Caki2 (cell line): ENCODE measurements at places on chromosomes 7 and 10. TPM values are rescaled to one million over a fixed set of nuclear protein-coding genes. Genes with fewer than 3 reads are reported as not detected.

GRCh38 chr10:79374312-79375191, 27.3 kb downstream of the PPIF start:
- peak; percentile 59 for DNase-seq

The ADAM22 gene
- 0.37 and 0.61 TPM in 2 replicates for total RNA-seq

The ODAD2 gene
- 0.30 TPM in 1 of 2 replicates, not detected in the other for total RNA-seq

The MMD2 gene
- total RNA-seq: not detected in 2 replicates

DNA sequence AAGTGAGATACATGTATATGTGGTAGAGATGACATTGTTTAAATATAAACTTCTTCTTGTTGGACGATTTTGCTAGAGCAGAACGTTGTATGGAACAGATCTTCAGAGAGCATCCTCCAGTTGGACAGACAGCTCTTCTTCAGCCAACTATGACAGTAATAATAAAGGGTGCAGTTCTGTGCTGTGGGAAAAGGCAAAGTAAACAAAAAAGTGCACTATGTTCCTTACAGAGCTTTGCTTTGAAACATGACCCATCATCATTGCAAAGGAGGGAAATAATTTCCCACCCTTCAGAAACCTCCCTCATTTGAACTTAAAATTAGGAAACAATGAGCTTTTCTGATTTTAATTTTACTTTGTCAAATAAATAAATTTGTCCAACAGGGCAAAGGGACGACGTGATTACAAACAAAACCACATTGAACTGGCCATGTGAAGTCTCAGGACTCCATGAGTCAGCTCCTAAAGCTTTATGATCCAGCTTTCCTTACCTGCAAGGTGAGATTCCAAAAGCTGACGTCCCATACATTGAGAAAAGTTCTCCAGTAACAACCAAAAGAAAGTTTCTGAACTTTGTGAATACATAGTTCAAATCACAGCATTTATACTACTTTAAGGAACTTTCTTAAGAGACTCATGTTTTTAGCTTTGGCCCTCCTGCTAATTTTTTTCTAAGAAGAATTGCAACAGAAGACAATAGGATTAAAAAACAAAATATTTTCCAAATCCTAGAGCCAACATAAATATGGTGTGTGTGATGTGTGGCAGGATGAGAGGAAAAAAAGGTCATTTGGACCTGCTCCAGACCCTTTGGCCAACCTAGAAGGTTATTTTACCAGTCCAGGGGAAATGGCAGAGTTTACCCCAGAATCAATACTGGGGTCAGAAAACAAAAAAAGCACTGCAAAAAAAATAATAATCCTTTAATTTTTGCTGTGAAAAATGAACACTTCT, 565.4 kb upstream of the NRP1 start:
- no peak for DNase-seq

The GFRA1 gene
- 8.2 and 10.5 TPM in 2 replicates for total RNA-seq

DNA sequence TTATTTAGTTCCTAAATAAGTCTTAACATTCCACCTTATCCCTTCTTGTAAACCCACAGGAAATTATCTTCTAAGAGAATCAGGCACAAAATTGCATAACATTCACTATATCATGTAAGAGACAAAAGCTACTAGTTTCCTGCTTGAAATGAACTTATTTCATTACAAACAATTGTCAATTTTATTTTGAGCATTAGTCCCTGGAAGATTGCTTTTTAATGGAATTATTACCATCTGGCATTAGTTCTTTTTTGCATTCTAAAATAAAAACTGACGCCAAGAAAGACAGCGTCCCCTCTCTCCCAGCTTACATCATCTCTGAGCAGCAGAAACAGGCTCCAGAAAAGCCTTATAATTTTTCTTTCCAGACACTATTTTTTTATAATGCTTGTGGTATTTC, 121.8 kb downstream of the NOC3L start:
- no peak for DNase-seq
